Fibroblast of the aortic adventitia (primary cell): ENCODE measurements at places on chromosomes 2 and 18. TPM values are rescaled to one million over a fixed set of nuclear protein-coding genes. Genes with fewer than 3 reads are reported as not detected.

Gene KCNS3
- 0.36 TPM in 1 of 2 replicates, not detected in the other for total RNA-seq

Gene AKAIN1
- not detected in 2 replicates for total RNA-seq

Gene TBR1
- total RNA-seq = not detected in 2 replicates

Gene SP100
- 151 and 169 TPM in 2 replicates for total RNA-seq

Gene DDX18
- 30.9 and 48.3 TPM in 2 replicates for total RNA-seq

Gene RAMP1
- total RNA-seq = 3.1 and 3.4 TPM in 2 replicates

Gene COLEC11
- total RNA-seq = 0.09 and 0.65 TPM in 2 replicates

Gene MYO1B
- total RNA-seq = 75.3 and 103 TPM in 2 replicates

Gene CTAGE1
- total RNA-seq = not detected in 2 replicates

Gene THSD7B
- total RNA-seq = 0.36 TPM in 1 of 2 replicates, not detected in the other

DNA sequence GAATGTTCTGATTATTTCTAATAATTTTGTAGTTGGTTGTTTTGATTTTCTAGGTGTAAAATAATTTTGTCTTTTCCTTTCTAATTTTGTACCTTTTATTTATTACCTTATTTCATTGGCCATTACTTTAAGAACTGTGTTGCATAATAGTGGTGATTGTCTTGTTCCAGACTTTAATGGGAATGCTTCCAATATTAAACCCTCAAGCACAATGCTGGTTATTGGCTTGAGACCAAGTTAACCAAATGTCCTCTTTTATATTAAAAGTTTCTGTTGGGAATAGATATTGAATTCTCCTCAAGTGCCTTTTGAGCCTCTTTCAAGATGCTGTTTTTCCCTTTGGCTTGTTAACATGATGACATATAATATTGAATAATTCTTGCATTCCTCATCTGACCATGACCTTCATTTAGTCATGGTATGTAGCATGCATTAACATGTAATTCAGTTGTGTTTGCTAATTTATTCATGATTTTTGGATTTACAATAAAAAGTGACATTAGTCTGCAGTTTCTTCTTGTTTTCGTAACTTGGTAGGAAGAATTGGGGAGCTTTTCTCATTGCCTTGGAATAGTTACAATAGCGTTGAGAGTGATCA is 141.7 kb downstream of the DIS3L2 start:
- DNase-seq = peak; percentile 73

DNA sequence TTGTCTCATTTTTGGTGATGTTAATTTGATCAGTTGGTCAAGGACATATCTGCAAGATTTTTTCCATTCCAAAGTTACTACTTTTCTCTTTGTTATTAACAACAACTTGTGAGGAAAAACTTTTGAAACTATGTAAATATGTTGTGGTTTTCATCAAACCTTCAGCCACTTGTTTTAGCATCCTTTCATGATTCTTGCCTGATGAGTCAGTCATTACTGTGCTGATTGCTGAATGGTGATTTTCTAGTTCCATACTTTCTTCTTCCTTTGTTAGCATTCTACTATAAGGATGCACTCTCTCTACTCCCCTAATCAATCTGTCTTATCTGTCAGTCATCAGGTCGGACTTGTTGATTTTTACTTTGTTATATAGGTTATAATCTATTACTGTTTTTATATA is 10.9 kb downstream of the TMEM87B start:
- peak; percentile 62 for DNase-seq

GRCh38 chr2:29760008-29760407 is 161.4 kb downstream of the ALK start:
- DNase-seq = no peak

DNA sequence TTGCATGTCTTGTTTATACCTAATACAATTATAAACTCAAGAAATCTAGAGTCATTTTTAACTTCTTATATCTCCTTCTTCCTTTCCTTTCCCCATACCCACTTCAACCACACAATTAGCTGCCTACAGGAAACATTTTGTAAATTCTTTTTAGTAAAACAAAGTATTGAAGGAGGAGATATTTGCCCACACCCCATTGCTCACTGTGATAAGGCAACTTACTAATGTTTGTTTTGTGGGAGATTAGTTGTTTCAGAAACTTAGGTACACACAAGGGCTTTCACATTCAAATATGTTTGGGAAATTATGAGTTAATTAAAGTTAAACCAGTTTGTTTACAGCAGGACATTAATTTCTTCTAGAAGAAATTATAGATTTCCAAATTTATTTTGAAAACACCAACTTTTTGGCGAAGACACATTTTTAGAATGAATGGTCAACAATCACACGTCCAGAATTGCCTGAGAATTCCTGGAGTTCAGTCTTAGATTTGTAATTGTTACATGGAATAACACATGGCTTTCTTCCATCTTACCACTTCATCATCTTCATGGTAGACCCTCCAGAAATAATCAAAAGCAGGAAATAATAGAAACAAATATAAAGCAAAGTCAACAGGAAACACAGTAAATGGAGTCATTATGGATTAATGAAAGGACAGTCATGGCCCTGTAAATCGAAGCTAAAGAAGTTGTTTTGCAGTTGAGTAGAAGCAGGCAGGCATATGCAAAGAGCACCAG is 62.5 kb upstream of the RAB27B start:
- DNase-seq = peak; percentile 18

DNA sequence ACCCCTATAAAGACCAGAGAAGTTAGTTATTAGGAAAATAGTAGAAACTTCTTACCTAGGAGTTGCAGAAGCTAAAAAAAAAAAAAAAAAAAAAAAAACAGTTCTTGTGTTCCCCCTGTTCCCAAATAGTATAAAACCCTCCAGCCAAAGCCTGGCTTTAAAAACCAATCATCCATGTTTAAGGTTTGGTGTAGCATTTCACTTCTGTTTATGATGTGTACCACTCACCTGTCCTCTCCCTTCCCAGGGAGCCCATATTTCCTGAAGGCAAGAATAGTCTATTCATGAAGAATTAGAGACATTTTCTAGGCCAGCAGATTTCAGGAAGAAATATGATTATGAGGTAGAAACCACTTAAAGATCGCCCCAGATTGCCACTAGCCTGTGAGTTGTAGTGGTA is 273.6 kb downstream of the SETBP1 start:
- no peak for DNase-seq

DNA sequence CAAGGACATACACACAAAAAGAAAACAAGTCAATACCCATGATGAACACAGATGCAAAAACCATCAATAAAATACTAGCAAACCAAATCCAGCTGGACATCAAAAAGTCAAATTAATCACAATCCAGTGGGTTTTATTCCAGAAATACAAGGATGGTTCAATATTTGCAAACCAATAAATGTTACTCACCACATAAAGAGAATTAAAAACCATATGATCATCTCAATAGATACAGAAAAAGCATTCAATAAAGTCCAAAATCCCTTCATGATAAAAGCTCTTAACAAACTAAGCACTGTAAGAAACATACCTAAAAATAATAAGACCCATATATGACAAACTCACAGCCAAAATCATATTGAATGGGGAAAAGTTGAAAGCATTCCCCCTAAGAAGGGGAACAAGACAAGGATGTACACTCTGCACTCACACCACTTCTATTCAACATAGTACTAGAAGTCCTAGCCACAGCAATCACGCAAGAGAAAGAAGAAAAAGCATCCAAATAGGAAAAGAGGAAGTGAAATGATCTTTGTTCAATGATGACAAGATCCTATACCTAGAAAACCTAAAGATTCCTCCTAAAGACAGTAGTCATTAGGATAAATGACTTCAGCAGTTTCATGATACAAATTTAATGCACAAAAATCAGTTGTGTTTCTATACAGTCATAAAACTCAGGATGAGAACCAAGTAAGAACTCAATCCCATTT is 62.6 kb downstream of the TRAPPC8 start:
- DNase-seq = no peak

- no peak for DNase-seq
These were observed 14.6 kb downstream of the PTPN18 start for GRCh38 chr2:130370490-130370889.

DNA sequence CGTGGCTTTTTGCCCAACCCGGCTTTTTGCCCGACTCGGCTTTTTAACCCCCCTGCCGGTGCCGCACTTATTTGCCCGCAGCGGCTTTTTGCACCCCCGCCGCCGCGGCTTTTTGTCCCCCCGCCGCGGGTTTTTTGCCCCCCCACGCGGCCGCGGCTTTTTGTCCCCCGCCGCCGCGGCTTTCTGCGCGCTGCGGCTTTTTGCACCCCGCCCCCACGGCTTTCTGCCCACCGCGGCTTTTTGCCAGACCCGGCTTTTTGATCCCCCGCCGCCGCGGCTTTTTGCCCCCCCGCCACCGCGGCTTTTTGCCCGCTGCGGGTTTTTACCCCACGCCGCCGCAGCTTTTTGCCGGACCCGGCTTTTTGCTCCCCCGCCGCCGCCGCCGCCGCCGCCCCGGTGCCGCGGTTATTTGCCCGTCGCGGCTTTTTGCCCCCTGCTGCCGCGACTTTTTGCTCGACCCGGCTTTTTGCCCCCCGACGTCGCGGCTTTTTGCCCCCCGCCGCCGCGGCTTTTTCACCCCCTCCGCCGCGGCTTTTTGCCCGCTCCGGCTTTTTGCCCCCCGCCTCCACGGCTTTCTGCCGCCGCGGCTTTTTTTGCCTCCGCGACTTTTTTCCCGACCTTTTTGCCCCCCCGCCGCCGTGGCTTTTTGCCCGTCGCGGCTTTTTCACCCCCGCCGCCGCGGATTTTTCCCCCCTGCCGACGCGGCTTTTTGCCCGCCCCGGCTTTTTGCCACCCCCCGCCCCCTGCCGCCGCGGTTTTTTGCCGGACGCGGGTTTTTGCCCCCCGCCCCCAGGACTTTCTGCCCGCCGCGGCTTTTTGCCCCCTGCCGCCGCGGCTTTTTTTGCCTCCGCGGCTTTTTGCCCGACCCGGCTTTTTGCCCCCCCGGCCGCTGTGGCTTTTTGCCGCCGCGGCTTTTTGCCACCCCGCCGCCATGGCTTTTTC is 2786.5 kb downstream of the RPIA start:
- DNase-seq = no peak

DNA sequence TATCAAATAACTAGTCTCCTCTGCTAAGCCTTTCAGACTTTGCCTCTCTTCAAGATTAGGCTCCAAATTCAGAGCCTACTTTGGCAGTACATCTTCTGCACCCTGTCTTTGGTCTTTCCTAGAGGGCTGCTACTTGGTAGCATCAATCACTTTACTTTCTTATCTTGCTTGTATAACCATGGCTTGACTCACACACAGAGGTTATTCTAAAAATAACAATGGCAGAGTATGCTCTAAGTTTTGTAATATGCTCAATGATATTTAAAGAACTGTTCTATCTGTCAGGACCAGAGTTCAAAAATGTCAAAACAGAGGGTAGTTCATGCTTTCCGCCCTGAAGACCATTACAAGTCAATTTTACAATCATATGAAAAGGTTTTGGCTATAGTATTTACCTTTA is 27.7 kb downstream of the THOC1 start:
- DNase-seq = peak; percentile 44

- peak; percentile 52 for DNase-seq
These were observed 86.0 kb downstream of the TTC32 start for GRCh38 chr2:19815746-19816145.

- DNase-seq = no peak
These were observed 107.4 kb downstream of the OSBPL6 start for GRCh38 chr2:178301649-178302238.

- DNase-seq = no peak
These were observed 244.1 kb downstream of the HDAC4 start for GRCh38 chr2:239156516-239157265.

DNA sequence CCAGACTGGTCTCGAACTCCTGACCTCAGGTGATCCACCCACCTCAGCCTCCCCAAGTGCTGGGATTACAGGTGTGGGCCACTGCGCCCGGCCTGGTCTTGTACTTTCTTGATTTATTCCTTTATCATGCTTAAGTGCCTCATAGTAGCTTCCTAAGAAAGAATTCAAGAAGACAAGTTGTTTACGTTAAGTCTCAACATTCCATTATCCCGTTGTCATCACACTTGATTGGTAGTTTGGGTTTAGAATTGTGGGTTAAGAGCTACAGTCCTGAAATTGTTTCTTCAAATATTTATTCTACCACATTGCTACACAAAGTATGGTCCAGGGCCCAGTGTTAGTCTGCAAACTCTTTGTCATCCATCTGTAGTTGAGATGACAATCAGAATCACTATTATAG is 194.0 kb downstream of the VWC2L start:
- no peak for DNase-seq

- DNase-seq = no peak
These were observed 108.9 kb upstream of the NABP1 start for GRCh38 chr2:191569025-191569424.

- no peak for DNase-seq
These were observed 4.8 kb downstream of the TGFBRAP1 start for GRCh38 chr2:105324732-105325131.

- no peak for DNase-seq
These were observed 16.5 kb downstream of the NMUR1 start for GRCh38 chr2:231513746-231514224.

DNA sequence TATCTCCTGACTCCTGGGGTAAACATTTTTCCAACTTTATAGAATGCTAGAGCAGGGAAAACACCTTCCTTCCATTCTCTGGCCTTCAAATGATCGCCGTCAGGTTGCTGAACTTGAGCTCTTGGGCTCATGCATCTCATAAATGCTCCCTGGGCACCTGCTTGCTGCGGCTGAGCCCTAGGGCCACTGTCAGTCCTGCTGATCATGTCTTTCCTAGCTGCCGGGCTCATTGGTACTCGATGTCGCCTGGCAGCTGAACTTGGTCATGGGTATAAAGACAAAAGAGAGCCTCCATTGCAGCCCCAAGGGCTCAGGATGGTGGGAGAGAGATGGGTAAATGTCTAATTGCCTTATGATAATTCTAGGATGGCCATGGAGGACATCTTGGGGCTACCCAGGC is 80.6 kb downstream of the HS1BP3 start:
- DNase-seq = no peak

DNA sequence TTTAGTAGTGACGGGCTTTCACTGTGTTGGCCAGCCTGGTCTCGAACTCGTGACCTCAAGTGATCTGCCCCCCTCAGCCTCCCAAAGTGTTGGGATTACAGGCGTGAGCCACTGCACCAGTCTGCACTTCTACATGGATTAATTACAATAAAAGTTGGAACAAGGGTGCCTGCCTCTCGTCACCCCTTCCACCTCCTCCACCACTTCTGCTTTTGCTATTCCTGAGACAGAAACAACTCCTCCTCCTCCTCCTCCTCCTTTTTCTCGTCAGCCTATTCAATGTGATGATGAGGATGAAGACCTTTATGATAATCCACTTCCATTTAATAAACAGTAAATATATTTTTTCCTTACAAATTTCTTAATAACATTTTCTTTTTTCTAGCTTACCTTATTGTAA is 35.2 kb downstream of the SRBD1 start:
- no peak for DNase-seq

DNA sequence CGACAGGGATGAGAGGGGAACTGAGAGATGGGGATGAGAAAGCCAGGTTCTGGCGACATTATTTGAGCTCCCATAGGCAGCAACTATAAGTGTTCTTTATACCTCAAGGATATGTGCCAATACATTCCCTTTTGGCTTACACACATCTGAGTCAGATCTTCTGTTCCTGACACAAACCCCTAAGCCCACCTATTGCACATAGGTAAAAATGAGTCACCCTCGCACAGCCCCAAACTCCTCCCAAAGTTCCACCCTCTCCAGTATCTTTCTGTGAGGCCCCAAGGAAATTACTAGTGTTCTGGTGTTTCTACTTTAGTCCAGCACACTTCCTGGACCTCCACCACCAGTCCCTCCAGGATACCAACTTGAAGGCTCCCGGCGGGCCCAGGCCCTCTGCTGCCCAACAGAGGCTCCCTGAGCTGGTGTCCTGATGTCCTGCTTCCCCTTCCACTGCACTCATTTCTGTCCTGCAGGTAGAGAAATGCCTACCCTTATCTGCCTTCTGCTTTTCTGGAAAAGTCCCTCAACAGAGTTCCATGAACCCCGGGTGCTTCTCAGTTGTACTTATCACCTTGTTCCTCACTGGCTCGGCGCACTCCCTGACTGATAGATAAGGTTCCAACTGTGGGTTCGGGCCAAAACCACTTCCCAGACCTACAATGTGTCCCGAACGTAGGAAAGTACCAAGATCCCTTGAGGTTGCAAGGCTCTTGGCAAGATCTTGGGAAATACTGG is 125.5 kb downstream of the EN1 start:
- DNase-seq = peak; percentile 63
